Lower leg skin (tissue), 4 donors: ENCODE measurements at places on chromosomes 5 and 9.

DNA sequence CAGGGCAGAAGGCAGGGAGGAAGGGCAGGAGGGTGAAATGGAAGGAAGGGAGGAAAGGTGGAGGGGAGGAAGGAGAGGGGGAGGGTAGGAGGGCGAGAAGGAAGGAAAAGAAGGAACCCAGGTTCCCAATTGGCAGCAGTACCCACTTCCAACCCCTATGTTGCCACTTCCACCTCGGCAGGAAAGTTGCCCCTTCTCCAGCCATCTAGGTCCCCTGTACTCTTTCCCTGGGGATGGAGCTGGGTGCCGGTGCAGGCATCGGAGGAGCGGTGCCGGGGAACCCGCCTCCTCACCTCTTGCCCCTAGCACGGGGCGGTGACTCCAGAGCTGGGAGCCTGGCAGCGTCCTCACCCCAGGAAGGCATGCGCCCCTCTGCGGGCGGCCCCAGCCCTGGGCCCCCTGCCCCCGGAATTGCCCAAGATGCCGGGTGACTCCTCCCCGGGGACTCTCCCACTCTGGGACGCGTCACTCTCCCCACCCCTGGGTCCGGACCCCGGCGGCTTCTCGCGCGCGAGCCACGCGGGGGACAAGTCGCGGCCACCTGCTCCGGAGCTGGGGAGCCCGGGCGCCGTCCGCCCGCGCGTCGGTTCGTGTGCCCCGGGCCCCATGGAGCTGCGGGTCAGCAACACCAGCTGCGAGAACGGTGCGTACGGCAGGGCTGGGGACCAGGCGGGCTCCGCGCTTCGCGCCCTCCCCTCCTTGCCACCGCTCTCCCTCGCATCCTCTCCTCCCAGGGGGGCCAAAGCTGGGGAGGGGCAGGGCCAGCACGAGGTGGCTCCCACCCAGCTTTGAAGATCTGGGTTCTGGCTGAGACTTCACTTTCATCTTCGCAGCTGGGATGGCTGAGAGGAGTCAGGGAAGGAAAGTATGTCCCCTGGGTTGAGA, at the start of gene NIPAL4:
Gene NIPAL4, plus strand, starts transcription at position 499 of the 885 bp plus-strand sequence. Its CDS starts 108 bp downstream, at position 607.
- DNase-seq = no peak

GRCh38 chr5:129691220-129691619, 56.7 kb upstream of the MINAR2 start:
- DNase-seq = no peak

GRCh38 chr5:159605585-159605984, 275.3 kb upstream of the IL12B start:
- no peak for DNase-seq

- DNase-seq = no peak
Observed at GRCh38 chr5:134964359-134965270, 3.1 kb upstream of the CATSPER3 start.

DNA sequence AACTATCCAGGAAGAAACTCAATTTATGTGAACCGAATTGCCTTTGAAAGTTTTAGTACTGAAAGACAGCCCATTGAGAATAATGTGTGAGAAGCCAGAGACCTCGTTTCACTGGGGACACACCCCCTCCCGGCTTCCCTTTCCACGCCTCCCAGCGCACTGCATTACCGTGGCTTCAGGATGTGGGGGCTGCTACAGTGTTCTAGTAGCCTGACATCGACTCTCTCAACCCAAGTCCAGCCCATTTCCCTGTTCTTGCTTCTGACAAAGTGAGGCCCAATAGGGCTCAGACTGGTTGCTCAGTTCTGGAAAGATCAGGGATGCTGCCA, 3.5 kb downstream of the PAX5 start:
- DNase-seq = peak; percentile 58

GRCh38 chr9:108967916-108968315, 33.7 kb downstream of the ABITRAM start:
- no peak for DNase-seq

DNA sequence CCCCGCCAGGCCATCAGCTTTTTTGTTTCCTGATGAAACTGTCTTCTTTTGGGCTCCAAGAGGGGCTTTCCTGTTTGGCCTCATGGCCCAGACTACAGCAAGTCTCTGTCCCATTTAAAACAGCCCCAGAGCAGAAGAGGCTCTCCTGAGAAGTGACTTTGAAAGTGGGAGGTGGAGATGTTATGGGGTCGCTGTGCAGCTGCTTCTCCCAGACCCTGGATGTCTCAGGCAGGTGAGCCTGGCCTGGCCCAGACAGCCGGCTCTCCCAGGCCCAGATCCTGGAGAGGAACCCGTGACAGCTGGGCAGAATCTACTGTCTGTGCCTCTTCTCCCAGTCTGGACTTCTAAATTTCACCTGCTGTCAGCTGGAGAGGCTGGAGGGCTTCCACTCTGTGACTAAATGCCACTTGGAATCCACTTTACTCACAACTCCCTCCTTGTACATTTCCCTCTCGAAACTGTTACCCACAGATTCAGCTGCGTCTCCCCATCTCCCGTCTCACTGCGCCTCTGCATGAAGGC, 20.6 kb downstream of the FAM78A start:
- DNase-seq = no peak

DNA sequence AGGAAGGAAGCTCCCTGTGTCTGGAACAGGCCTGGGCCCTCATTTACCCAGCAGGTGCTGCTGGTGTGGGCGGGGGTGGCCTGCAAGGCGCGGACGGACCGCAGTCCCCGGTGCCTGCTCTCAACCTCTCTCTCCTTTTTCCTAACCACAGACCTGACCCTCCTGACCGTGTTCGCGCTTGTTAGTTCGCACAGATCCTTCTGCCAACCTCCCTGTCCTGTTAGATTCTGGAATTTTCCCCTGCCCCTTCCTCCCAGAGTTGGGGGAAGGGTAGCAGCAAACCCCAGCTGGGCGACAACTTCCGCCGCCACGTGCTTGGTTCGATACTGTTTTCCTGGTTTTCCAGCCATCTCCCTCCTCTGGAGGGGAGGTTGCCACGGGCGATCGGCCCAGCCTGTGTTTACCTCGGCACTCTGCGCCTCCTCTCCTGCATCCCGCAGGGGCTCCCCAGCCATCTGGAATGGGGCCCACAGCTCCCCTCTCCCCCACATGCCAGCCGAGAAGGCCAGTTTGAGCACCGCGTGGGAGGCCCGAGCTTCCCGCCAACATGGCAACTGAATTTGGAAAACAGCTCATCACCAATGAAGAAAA, 70.8 kb upstream of the UNC5A start:
- DNase-seq = peak; percentile 72

- DNase-seq = no peak
Observed at GRCh38 chr5:81424728-81425127, 30.8 kb upstream of the ACOT12 start.

GRCh38 chr5:93890657-93891056, 149.3 kb upstream of the POU5F2 start:
- DNase-seq = no peak

- DNase-seq = no peak
Observed at GRCh38 chr5:40515476-40515875, 164.2 kb upstream of the PTGER4 start.

GRCh38 chr5:14420101-14420811, 161.3 kb upstream of the OTULINL start:
- no peak for DNase-seq

DNA sequence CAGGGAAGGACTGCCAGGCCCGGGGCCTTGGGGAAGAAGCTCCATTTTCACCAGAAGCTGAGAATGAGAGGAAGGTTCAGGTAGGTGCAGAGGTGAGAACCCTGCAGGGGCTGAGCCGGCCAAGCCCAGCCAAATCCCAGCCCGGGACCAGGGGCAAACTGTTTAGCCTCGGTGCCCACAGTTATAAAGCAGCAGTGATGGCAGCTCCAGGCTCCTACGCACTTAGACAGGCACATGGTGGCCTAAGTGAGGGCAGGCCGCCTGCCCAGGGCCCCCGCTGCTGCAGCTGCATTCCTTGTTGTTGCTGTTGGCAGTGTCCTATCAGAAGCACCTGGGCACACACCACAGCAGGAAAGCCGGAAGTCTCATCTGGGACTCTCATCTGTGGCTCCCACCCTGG, 159.9 kb upstream of the FOXD4L5 start:
- no peak for DNase-seq

DNA sequence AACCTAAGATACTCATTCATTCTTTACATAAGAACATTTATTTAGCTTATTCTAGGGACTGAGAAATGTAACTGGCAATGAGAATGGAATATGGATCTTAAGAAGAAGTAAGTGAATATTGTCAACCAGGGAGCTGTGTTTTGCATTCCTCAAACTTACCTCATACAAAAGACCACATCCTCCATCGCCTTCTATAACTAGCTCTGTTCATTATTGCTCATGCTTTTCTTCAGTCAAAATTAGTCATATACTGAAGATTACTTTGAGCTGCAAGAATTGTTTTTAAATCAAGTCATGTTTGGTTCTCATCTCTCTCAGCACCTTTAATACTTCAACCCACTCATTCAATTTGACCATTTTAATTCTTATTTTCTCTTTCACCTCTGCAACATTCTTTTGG, 140.3 kb upstream of the RASA1 start:
- no peak for DNase-seq

DNA sequence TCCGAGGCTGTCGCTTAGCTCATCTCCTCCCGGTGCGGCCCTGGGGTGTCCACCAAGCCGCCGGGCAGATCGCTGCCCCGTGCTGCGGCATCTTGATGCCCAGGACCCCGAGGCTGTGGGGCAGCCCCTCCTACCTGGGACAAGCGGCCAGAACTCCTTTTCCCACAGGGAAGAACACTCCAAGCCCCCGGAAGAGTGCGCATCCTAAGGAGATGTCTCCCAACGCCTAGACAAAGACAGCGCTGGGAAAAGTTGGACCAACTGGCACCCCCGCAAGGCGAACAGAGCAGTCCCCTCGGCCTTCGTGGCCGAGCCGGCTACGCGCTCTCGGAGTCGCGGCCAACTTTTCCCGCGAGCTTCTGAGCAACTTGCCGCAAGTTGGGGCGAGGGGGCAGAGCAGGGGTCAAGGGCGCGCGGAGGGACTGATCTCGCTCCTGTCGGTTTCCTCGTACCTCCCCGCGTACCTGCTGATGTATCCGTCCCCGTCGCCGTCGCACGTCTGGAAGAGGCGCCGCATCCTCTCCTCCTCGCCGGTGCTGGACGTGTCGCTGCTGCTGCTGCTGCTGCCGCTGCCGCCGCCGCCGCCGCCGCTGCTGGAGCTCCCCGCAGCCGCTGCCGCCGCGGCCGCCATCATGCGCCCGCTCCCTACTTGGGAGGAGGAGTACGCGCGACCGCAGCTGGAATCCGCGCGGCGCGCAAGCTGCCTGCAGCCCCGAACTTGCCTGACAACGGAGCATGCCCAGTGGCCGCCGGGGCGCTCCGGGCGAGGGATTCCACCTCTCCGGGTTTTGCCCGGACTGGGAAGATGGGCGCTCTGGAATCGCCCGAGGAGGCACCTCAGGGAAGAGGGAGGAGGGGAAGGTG, at the start of gene MCC:
Gene MCC, minus strand, starts transcription at position 673 of the 864 bp plus-strand sequence.
- peak; percentile 50 for DNase-seq

- DNase-seq = no peak
Observed at GRCh38 chr9:16103620-16104397, 551.0 kb downstream of the CCDC171 start.

DNA sequence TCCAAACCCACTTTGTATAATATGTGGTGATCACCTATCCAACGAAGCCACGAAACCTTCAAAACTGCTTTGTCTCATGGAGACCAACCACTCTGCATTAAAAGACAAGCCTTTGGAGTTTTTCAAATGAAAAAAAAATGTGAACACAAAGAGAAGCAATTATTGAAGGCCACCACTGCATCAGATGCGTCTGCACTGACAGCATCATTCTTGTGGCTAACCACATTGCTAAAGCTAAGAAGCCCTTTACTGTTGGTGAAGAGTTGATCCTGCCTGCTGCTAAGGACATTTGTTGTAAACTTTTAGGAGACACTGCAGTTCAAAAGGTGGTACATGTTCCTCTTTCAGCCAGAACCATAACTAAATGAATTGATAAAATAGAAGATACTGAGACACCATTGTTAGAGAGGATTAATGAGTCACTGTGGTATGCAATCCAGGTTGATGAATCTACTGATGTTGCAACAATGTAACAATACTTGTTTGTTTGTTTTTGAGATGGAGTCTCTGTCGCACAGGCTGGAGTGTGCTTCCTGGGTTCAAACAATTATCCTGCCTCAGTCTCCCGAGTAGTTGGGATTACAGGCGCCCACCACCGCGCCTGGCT, 45.4 kb downstream of the TAF11L14 start:
- no peak for DNase-seq

DNA sequence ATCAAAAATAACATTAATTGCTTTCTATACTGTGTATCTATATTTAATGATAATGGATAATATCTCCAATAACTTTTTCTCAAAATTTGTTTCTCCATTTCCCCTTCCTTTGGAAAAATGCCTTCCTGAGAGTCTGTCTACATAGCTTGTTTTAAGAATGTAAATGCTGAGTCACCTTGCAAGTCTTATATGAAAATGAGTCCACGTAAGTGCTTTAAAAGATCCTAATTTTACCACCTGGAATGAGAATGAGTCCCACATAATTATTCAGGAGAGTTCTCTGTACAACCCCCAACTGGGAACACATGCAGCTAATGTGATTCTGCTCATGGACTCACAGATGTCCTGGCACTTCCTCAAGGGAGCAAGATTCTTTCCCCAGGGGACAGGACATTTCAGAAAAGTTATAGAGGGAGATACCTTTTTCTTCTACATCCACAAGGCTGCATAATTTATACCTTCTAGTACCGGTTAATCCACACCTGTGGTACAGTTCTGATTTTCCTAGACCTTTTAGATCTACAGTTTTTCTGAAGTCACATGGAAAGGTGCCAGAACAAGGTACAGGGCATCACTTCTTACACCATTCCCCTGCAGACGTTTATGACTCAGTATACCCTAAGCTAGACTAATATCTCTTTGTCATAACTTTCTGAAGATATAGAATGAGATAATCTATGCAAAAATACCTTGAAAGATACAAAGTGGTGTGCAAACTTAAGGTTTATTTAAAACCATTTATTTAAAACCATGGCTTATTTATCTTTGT, 314.1 kb downstream of the CETN3 start:
- DNase-seq = no peak

DNA sequence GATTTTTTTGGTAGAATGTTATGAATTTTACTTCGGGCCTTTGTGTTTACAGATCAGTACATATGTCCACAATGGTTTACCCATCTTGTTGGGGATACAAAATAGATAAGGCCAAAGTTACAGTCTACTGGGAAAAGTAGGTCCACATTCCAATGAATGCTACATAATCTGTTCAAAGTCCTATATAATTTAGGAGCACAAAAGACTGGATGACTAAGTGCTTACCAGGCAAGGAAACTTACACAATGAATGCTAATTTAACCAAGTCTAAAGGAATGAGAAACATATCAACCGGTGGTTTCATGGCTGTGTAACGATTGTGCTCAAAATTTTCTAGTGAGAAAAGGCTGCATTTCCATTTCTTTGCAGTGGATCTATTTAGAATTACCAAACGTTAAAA, 97.4 kb upstream of the TRPM3 start:
- DNase-seq = no peak

GRCh38 chr9:1804128-1804865, 210.8 kb upstream of the SMARCA2 start:
- DNase-seq = no peak

- no peak for DNase-seq
Observed at GRCh38 chr5:103450333-103451061, 112.1 kb downstream of the NUDT12 start.

GRCh38 chr9:34628656-34629490, at the start of gene ARID3C:
TSS of gene ARID3C (minus strand) at chr9:34629066. CDS start at chr9:34628014, 1,052 bp downstream.
- no peak for DNase-seq

GRCh38 chr5:53019320-53019719, 30.2 kb downstream of the ITGA2 start:
- DNase-seq = no peak
